ENCODE measurements at places on chromosomes 5 and 9.

DNA sequence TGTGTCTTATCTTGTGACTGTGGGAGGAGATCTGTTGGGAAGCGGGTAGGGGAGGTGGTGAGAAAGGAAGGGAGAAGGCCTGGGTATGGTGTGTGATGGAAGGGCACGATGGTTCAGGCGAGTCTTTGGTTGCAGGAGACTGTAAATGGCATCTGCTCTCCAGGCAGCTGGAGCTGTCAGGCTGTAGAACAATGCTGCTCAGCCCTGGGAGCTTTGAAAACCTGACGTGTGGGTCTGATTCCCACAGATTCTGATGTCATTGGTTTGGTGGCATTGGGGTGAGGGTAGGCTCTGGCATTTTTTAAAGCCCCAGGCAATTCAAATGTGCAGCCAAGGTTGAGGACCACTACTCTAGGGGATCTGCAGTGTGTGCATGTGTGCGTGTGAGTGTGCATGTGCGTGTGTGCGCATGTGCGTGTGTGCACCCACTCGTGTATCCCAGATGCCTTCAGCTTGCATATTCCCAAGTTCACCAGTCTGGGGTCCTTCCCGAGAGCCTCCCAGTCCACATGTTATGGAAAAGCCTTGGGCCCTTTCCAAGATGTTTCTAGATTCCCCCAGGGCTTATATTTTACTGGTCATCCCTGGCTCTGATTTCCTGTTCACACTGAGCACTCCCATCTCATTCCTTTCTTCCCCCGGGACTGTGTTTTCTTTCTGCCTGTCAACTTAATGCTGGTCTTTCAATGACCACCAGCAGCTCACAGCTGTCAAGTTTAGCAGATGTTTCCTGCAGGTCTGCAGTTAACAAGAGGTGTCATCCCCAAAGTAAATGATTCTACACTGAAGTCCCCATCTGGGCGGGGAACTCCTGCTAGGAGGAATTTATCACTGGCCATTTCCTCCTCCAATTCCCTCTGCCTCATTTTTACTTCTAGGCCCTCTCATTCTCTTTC, 34.0 kb downstream of the BOD1 start:
- no peak for DNase-seq

DNA sequence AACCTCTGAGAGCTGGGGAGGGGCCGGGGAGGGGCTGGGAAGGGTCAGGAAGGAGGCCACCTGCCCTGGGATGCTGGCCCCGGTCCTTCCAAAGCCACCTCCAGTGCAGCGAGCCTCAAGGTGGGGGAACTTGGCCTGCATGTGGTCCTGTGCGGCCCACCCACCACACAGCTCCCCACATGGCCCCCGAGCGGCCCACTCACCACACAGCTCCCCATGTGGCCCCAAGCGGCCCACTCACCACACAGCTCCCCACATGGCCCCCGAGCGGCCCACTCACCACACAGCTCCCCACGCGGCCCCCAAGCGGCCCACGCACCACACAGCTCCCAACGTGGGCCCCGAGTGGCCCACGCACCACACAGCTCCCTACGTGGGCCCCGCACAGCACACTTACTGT, 2.0 kb upstream of the LCN10 start:
- no peak for DNase-seq

DNA sequence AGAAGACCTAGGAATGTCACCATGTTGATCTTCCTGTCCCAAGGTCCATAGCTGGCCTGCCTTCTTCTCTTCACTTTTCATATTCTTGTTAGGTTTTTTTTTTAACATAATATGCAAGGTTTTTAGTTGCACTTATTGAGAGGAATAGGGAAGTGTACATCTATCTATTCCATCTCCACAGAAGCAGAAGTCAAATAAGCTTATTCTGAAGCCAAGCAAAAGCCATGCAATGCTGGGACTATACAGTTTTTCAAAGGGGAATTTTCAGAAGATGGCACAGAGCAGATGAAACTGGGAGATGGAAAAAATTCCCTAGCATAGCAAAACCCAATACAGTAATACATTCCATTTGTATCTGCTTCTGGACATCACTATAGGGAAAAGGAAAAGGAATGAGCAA, 447.6 kb downstream of the GADD45G start:
- no peak for DNase-seq

GRCh38 chr5:56273376-56273955, 40.3 kb upstream of the ANKRD55 start:
- DNase-seq = no peak

- no peak for DNase-seq
These were observed 20.1 kb downstream of the PDE6A start for GRCh38 chr5:149924486-149924885.

DNA sequence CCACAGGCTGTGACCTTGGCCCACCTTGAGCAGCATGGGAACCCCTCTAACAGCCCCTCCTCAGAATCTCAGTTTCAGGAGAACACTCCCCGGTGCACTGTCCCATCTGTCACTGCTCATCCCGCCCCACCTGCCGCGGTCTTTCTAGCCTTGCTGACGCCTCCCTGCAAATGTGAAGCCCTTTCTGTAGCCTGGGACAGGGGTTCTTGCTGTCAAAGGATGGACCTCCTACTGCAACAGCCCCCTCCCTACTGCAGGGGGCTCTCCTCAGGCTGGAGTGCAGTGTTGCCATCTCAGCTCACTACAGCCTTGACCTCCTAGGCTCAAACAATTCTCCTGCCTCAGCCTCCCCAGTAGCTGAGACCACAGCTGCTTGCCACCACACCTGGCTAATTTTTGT, 20.0 kb downstream of the OR2V1 start:
- DNase-seq = no peak

All from CD4-positive, alpha-beta T cell treated with Interleukin-1 beta for 1 hour (primary cell).